ENCODE measurements at places on chromosomes 16 and 17. TPM values are rescaled to one million over a fixed set of nuclear protein-coding genes. Genes with fewer than 3 reads are reported as not detected.

- DNase-seq = peak; percentile 78
- H3K27ac ChIP-seq = no peak overlapping the region
- H3K4me3 ChIP-seq = peak overlapping the region; percentile 91
- peaks cover 53% of the 10 kb centered on the region for H3K4me1 ChIP-seq
- H3K27me3 ChIP-seq = no peaks in the 10 kb centered on the region
Observed at GRCh38 chr17:59331929-59332748, 684 bp downstream of the YPEL2 start.

FAM171A2 gene
- 4.9 TPM for polyA plus RNA-seq

DNA sequence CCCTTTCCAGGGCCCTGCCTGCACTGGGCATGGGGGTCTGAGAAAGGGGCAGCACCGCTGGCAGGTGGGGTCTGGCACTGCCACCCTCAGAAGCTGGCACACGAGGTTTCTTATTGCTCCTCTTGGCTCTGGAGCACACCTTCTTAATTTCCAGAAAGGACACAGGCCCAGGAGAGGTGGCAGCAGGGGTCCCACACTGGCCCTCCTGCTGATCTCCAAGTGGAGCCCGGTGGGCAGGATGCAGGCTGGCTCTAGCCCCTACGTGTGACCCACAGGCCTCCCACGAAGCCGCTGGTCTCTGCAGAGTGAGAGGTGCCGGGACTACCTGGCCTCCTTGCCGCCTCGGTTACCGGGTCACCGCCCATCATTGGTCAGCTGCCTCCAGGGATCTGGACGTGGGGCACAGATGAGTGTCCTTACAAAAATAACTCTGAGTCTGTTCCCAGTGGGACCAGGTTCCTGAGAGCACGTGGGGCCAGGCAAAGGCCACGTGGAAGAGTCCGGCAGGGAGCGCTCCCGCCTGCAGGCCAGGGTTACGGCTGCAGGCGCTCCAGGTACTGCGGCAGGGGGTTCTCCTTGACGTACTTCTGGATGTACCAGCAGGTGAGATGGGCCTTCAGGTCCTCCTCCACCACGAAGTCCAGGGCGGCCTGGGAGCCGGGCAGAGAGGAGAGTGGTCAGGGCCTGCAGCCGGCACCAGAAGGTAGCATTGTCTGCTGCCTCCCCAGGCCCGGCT, 10.3 kb downstream of the NATD1 start:
- H3K36me3 ChIP-seq = no peaks in the 10 kb centered on the region
- DNase-seq = no peak
- H3K27me3 ChIP-seq = no peaks in the 10 kb centered on the region
- no peak overlapping the region for H3K27ac ChIP-seq
- no peak overlapping the region for H3K4me3 ChIP-seq

GRCh38 chr17:82294064-82294773, 20.7 kb upstream of the CSNK1D start:
- DNase-seq = no peak
- 0 out of 2 replicates have a peak overlapping the region, but pooled peaks have one; percentile 38 for H3K27ac ChIP-seq
- no peaks in the 10 kb centered on the region for H3K27me3 ChIP-seq
- peak overlapping the region; percentile 50 for H3K4me3 ChIP-seq
- H3K36me3 ChIP-seq = no peaks in the 10 kb centered on the region

- H3K4me1 ChIP-seq = no peaks in the 10 kb centered on the region
- H3K27ac ChIP-seq = no peak overlapping the region
- DNase-seq = no peak
- H3K36me3 ChIP-seq = no peaks in the 10 kb centered on the region
- no peak overlapping the region for H3K4me3 ChIP-seq
Observed at GRCh38 chr16:47204736-47205504, 61.2 kb upstream of the NETO2 start.

DNA sequence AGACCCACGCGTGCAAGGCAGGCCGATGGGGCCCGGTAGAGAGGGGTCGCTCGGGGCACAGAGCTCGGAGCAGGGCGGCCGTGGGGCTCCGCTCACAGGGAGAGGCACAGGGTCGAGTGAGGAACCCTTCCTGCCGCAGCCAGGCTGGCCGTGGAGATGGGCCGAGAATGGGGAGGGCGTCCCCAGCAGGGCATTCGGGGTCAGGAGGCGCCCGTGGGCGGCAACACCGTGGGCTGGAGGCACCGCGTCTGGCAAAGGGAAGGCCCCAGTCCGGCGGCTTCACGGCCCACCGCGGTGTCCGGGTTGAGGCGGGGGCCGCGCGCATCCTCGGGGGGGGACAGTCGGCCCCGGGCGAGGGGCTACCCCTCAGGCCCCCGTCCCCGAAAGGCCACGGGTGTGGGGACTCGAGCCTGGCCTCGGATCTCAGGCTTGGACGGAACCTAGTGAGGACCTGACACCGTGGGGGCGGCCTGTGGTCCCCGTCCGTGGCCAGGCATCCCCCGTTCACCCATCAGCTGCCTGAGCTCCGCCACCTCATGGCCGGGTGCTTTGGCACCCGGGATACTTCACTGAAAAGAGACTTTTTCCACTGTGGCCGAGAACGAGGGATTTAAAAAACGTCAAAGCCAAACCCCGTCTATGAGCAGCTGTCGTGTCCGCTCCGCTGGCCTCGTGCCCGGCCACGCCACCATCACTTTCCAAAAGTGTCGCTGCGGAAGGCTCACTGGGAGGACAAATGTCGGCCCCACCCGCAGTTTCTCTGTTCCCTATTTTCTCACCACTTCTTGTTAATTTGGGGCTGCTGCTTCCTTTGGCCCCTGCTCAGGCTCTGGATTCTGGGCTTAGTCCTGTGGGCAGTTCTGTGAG, 73.6 kb downstream of the METRNL start:
- no peak overlapping the region for H3K27ac ChIP-seq
- H3K36me3 ChIP-seq = no peaks in the 10 kb centered on the region
- peaks cover 5% of the 10 kb centered on the region for H3K27me3 ChIP-seq
- peak; percentile 34 for DNase-seq
- no peak overlapping the region for H3K4me3 ChIP-seq

ADAMTS18 gene
- not detected for polyA plus RNA-seq

DNA sequence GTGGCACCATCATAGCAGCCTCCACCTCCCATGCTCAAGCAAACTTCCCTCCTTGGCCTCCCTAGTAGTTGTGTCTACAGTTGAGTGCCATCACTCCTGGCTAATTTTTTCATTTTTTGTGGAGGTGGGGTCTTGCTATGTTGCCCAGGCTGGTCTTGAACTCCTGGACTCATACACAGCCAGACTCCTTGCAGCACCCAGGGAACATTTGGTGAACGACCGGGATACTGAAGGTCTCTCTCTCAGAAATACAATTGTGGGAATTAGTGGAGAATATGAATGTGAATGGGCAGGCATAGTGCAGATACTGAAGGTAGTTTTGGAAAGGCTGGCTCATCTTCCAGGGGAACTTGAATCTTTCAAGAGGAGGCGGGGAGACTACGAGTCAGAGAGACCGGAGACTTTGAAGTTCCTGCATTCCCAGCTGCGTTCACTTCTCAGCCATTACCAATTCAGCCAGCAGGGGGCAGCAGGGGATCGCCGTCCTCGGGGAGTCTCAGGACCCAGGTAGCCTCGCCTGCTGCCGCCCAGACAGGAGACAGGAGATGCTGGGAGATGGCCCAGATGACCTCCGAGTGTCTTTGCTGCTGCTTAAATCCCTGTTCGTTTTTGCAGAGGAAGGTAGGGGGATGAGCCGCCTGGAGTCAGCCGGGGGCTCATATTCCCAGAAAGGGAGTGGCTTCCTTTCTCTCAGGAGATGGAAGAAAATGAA, 68.6 kb downstream of the HAPSTR1 start:
- no peak overlapping the region for H3K4me3 ChIP-seq
- no peaks in the 10 kb centered on the region for H3K27me3 ChIP-seq
- no peaks in the 10 kb centered on the region for H3K36me3 ChIP-seq
- DNase-seq = peak; percentile 80
- no peaks in the 10 kb centered on the region for H3K4me1 ChIP-seq

- no peaks in the 10 kb centered on the region for H3K4me1 ChIP-seq
- no peaks in the 10 kb centered on the region for H3K27me3 ChIP-seq
- H3K36me3 ChIP-seq = no peaks in the 10 kb centered on the region
- DNase-seq = peak; percentile 83
Observed at GRCh38 chr16:66954097-66954659, 6.9 kb upstream of the CES3 start.

CA7 gene
- polyA plus RNA-seq = 0.12 TPM

GRCh38 chr16:497258-497657, 30.3 kb upstream of the CAPN15 start:
- no peaks in the 10 kb centered on the region for H3K4me1 ChIP-seq
- DNase-seq = no peak
- H3K27me3 ChIP-seq = no peaks in the 10 kb centered on the region
- no peak overlapping the region for H3K27ac ChIP-seq

CHST5 gene
- 0.18 TPM for polyA plus RNA-seq

PDE6G gene
- polyA plus RNA-seq = 4.4 TPM

GRCh38 chr16:80174416-80174815, 366.4 kb upstream of the DYNLRB2 start:
- H3K4me3 ChIP-seq = no peak overlapping the region
- H3K36me3 ChIP-seq = no peaks in the 10 kb centered on the region
- H3K4me1 ChIP-seq = no peaks in the 10 kb centered on the region
- H3K27me3 ChIP-seq = no peaks in the 10 kb centered on the region

- H3K4me3 ChIP-seq = no peak overlapping the region
- H3K36me3 ChIP-seq = no peaks in the 10 kb centered on the region
- H3K27ac ChIP-seq = no peak overlapping the region
- peaks cover 7% of the 10 kb centered on the region for H3K4me1 ChIP-seq
- DNase-seq = peak; percentile 68
Observed at GRCh38 chr17:81648013-81648706, 8.2 kb downstream of the PDE6G start.

DNA sequence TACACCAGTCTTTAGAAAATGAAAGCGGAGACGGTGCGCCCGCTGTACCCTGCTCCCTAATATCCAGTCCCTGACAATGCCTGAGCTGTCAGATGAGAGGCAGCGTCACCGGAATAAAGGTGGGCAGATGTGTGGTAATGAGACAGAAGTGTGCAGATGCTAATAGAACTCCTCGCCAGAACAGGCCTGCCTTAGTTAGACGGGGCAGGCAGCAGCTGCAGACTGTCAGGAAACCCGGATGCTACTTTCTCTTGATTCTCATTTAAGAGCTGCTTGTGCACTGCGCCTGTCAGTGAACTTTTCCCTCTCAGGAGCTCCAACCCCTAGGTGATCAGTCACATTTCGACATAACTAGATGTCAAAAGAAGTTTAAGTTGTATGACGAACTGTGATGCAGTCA, 221.8 kb upstream of the IRX3 start:
- peaks cover 13% of the 10 kb centered on the region for H3K4me1 ChIP-seq
- no peak for DNase-seq
- no peak overlapping the region for H3K4me3 ChIP-seq

- no peaks in the 10 kb centered on the region for H3K4me1 ChIP-seq
- peak; percentile 94 for DNase-seq
- no peaks in the 10 kb centered on the region for H3K27me3 ChIP-seq
- no peaks in the 10 kb centered on the region for H3K36me3 ChIP-seq
- no peak overlapping the region for H3K4me3 ChIP-seq
Observed at GRCh38 chr17:74354123-74354522, 7.5 kb downstream of the BTBD17 start.

GRCh38 chr17:10144456-10144855, 54.0 kb downstream of the GAS7 start:
- no peak for DNase-seq
- peaks cover 8% of the 10 kb centered on the region for H3K27me3 ChIP-seq
- no peak overlapping the region for H3K27ac ChIP-seq
- no peaks in the 10 kb centered on the region for H3K4me1 ChIP-seq
- no peaks in the 10 kb centered on the region for H3K36me3 ChIP-seq

GRCh38 chr17:13212860-13213259, 195.0 kb upstream of the ELAC2 start:
- no peaks in the 10 kb centered on the region for H3K36me3 ChIP-seq
- H3K4me3 ChIP-seq = no peak overlapping the region
- no peaks in the 10 kb centered on the region for H3K27me3 ChIP-seq
- H3K4me1 ChIP-seq = no peaks in the 10 kb centered on the region

GRCh38 chr16:56747486-56748045, 17.6 kb downstream of the NUP93 start:
- DNase-seq = no peak
- peaks cover 20% of the 10 kb centered on the region for H3K4me1 ChIP-seq
- peaks cover 14% of the 10 kb centered on the region for H3K36me3 ChIP-seq
- H3K27ac ChIP-seq = no peak overlapping the region
- no peaks in the 10 kb centered on the region for H3K27me3 ChIP-seq

DNA sequence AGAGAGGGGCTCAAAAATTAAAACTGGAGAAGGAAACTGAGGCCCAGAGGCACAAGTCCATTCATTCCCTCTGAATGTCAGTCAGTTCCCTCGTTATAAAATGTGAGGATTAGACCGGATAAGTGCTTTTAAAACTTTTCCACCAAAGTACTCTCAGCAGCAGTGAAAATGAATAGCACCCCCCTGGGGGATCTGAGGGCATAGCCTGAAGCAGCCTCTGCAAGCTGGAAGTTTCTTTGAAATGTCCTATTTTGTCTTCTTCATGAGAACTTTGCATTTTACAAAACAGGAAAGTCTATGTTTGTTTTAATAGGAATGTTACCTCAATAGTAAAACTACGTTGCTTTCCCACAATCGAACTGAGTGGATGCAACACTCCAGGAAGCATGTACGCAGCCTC, 273.0 kb downstream of the CEP112 start:
- no peaks in the 10 kb centered on the region for H3K36me3 ChIP-seq
- no peaks in the 10 kb centered on the region for H3K4me1 ChIP-seq
- no peak overlapping the region for H3K4me3 ChIP-seq
- H3K27ac ChIP-seq = no peak overlapping the region
- DNase-seq = no peak
- no peaks in the 10 kb centered on the region for H3K27me3 ChIP-seq

- DNase-seq = peak; percentile 30
- no peak overlapping the region for H3K27ac ChIP-seq
- no peaks in the 10 kb centered on the region for H3K36me3 ChIP-seq
- H3K4me1 ChIP-seq = no peaks in the 10 kb centered on the region
Observed at GRCh38 chr16:89256651-89257254, 39.2 kb downstream of the ZNF778 start.

C16orf54 gene
- polyA plus RNA-seq = not detected

- H3K27ac ChIP-seq = peak overlapping the region; percentile 84
- peaks cover 33% of the 10 kb centered on the region for H3K36me3 ChIP-seq
- no peak overlapping the region for H3K4me3 ChIP-seq
- no peak for DNase-seq
- peaks cover 41% of the 10 kb centered on the region for H3K4me1 ChIP-seq
- H3K27me3 ChIP-seq = no peaks in the 10 kb centered on the region
Observed at GRCh38 chr16:66617728-66618127, 13.2 kb downstream of the CMTM3 start.

DNA sequence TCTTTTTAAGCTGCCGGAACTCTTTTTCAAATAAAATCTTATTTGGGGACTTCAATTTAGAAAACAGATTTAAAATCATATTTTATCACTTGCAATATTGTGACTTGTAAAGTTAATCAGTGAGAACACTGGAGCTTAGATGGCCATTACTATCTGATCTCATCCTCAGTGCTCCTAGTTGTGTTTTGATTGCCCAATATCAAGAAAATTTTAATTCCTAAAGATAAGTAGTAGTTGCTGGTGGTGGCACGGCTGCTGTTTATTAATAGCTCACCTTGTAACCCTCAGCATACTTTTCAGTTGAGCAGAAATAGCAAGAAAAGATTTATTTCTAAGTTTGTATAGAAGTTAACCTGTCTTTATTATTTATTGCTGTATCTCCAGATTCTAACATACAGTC, 124.0 kb downstream of the NLK start:
- H3K4me1 ChIP-seq = no peaks in the 10 kb centered on the region
- peaks cover 26% of the 10 kb centered on the region for H3K36me3 ChIP-seq
- H3K27ac ChIP-seq = no peak overlapping the region
- no peaks in the 10 kb centered on the region for H3K27me3 ChIP-seq
- H3K4me3 ChIP-seq = no peak overlapping the region
- DNase-seq = no peak

- H3K27me3 ChIP-seq = no peaks in the 10 kb centered on the region
- H3K4me1 ChIP-seq = peaks cover 5% of the 10 kb centered on the region
- peaks cover 3% of the 10 kb centered on the region for H3K36me3 ChIP-seq
- H3K27ac ChIP-seq = no peak overlapping the region
- H3K4me3 ChIP-seq = no peak overlapping the region
Observed at GRCh38 chr17:39543664-39544063, 64.1 kb downstream of the NEUROD2 start.

TBC1D3D gene
- polyA plus RNA-seq = 0.10 TPM

BCL6B gene
- 0.02 TPM for polyA plus RNA-seq

Measured in SK-N-SH (cell line).